ENCODE measurements at places on chromosomes 3 and 15.

DNA sequence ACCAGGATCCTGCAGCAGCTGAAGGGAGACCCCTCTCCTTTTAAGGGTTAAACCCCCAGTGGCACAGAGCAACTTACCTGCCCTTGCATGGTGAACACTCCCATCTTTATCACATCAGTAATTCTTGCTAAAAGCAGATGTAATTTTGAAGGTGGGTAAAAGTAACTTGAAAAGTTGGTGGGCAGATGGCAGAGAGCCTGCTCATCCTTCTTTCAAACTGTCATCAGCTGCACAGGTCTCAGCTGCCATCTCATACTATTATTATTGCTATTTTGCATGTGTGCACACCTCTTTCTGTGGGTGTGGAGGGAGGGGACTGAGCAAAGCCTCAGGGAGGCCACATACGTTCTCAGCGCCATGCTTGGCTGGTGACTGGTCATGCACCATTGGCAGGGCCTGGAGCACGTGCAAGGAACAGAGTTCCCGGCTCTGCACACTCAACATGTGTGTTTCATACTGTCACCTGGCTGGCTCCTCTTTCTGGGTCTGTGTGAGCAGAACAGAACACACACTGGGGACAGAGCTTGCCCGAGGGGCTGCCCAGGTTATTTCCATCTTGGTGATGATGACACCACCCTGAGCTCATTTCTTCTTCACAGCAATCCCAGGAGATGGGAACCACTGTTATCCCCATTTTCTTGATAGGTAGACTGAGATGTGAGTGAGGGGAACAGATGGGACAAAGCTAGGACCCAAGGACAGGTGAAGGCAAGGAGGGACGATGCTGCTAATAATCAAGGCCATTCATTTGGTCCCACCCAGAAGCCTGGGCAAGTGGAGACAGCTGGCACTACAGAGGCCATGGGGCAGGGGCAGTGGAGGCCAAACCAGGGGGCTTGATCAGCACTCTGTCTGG is 95.8 kb upstream of the KLF13 start:
- DNase-seq = no peak

DNA sequence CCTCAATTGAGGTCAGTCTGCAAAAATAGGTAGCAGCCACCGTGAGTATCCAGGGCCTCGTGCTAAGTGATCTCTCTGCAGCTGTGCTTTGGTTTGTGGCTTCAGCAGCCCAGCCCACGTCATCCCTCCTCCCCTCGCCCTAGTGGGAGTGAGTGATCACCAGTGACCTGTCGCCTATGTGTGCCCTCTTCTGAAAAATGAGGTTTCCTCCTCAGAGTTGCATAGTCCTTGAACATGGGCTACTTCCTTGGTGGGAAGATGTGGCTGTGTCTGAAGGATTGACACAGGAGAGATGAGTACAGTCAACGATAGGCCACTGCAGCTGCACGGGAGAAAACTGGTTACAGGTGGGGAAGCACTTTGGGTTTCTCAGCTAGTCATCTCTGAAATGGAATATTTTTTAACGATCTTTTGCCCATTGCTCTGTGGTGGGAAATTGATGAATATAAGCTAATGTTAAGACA is 144.8 kb upstream of the BHLHE40 start:
- no peak for DNase-seq

DNA sequence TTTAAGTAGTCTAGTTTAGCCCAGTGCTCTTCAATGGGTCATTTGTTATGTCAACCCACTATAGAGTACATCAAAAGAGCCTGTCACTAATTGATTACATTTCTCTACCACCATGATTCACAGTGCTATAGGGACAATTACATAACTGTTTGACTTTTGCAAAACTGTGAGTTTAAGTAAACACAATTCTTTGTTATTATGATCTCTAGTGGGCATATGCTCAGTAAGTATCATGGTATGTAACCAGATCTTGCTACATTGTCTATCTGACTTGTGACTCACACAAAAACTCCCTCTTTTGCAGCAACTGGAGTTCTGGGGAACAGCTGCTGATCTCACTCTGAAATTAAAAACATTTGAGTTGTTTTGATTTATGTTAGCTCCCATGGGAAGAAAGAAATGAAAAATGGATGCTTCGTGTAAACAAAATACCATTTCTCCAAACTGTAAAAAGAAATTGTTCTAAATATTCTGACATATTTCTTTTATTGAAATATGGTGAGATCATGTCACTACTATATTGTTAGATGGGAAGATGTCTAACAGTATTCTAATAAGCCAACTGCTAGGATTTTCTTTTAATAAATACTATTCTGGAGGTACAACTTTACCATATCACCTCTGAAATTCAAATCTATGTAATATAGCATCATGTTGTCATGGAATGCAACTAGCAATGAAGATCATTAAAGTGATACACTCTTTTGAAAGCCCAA is 470.4 kb downstream of the ROBO1 start:
- peak; percentile 95 for DNase-seq

- DNase-seq = no peak
Measured at GRCh38 chr3:26963361-26963743, 340.8 kb downstream of the LRRC3B start.

DNA sequence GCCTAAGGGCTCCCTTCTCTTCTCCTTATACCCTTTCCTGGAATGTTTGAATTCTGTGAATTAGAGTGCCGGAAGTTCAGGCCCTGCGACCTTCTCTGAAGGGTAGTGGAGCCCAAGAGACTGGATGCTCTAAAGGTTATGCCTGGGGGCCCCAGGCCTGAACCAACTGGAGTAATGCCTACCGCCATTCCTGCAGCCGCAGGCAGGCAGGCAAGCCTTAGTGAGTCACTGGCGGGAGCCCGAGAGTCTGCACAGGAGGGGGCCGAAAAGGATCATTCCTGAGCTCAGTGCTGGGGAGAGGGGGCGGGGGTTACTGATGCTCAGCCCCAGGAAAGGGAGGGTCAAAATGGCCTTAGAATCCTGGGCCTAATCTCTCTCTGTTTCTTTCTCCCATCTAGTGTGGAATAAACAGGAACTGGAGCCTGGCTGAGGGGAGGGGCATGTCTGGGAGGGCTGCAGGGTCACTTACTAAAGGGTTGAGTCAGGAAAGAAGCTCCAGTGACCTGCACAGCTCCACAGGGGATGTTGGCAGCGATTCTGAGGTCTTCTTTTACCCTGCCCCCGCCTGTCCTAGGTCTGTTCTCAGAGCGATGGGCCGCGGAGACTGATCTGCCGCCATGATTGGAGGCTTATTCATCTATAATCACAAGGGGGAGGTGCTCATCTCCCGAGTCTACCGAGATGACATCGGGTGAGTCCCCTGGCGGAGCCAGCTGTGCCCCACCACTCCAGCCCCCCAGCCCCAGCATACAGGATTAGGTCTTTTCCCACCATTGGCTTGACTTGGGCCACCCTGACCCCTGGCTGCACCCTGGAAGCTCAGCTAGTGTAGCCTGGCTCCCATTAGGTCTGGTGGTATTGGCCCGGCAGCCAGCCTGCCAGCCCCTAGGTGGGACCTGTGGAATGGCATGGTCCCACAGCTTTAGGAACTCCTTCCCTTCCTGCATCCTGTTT is 2.0 kb downstream of the AP2M1 start:
- DNase-seq = peak; percentile 91

- DNase-seq = no peak
Measured at GRCh38 chr3:67244130-67244529, 246.0 kb downstream of the KBTBD8 start.

DNA sequence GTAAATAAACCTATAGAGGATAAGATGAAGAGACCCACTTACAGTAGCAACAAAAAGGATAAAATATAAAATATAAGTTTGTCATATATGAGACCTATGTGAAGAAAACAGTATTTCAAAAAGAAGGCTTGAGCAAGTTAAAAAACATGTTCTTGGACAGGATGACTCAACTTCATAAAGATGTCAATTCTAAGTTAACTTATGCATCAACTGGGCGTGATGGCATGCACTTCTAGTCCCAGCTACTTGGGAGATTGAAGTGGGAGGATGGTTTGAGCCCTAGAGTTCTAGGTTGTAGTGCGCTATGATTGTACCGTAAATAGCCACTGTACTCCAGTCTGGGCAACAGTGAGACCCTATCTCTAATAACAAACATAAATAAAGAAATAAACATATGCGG is 59.7 kb downstream of the PDCD6IP start:
- no peak for DNase-seq

GRCh38 chr3:120566243-120566975 is 29.7 kb upstream of the NDUFB4 start:
- DNase-seq = no peak

DNA sequence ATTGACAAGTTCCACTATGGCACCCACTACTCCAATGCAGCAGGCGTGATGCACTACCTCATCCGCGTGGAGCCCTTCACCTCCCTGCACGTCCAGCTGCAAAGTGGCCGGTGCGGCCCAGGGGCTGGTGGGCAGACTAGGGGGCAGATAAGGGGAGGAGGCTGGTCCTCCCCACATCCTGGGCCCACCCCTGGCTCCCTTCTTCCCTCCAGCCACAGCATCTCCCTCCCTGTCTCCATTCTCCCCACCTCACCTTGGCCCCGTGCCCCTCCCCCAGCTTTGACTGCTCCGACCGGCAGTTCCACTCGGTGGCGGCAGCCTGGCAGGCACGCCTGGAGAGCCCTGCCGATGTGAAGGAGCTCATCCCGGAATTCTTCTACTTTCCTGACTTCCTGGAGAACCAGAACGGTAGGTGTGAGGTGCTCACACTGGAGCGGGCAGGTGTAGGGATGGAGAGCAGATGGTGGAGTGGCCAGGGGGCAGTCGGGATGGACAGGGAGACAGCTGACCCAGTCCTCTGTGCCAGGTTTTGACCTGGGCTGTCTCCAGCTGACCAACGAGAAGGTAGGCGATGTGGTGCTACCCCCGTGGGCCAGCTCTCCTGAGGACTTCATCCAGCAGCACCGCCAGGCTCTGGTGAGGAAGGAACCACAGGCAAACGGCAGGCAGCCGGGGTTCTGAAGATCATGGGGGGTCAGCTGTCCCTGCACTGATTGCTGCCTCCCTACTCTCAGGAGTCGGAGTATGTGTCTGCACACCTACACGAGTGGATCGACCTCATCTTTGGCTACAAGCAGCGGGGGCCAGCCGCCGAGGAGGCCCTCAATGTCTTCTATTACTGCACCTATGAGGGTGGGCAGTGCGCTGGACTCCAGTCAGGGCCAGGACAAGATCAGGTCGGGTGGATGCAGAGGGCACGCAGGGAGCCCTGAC is 26.0 kb downstream of the NBEAL2 start:
- no peak for DNase-seq

DNA sequence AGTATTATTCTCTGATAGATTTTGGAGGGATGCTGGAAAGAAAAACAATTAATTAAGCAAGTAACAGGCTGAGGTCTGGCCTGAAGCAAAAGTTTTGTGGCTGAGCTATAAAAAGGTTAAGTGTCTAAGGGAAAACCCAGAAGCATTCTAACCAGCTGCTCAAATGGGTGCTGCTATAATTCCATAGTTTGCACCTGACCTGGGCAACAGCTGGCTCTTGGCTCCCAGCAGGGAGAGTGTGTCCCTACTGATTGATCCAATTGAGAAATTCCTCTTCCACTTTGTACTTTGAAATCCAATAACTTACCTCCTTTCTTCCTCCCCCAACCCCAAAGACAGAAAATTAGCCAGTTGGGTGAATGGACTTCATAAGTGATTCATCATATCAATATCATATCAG is 27.7 kb upstream of the SMAD3 start:
- no peak for DNase-seq

- no peak for DNase-seq
Measured at GRCh38 chr3:171249245-171249644, 211.0 kb downstream of the TNIK start.

- DNase-seq = no peak
Measured at GRCh38 chr3:186849374-186849975, 7.0 kb downstream of the ADIPOQ start.

DNA sequence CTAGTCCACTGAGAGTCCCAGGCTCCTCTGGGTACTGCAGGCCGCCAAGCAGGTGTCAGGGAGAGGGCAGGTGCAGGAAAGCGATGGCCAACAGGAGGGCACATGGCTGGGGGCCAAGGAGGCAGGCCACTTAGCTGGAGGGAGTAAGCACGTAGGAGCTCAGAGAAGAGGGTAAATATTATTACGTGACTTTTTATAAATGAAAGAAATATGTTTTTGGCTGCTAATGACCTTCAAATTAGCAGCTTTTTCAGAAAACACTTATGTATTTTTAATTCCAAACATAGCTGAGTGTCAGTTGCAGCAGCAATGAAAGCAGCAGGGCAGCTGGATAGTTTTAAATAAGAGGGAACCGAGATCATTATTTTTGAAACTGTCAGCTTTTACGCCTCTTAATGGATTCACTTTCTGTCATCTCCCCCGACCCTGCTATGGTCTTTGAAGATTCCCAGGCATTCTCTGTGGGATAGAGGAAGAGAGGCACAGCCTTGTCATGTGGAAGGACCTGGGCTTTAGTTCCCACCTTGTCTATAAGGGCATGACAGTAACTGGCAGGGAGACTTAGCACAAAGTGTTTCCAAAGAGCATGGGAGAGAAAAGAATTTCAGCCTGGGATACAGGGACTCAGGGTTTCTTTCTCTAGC is 477.1 kb downstream of the EPHB1 start:
- no peak for DNase-seq

DNA sequence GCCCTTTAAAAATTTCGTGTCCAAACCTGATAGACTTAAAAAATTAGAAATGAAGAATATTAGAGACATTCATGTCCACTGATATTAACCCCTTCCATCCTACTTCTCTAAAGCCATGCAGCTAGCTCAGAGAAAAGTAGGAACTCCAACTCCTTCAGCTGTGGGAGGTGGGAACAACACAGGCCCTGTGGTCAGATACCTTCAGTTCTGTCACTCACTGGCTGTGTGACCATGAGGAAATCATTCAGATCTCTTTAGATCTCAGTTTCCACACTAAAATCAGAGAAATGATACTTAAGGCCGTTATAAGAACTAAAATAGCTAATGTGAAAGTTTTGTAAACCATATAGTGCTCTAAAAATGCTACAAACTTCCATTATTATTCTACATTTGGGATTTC is 209.8 kb downstream of the TNIK start:
- DNase-seq = no peak

- no peak for DNase-seq
Measured at GRCh38 chr3:119360736-119361462, 66.7 kb downstream of the ARHGAP31 start.

DNA sequence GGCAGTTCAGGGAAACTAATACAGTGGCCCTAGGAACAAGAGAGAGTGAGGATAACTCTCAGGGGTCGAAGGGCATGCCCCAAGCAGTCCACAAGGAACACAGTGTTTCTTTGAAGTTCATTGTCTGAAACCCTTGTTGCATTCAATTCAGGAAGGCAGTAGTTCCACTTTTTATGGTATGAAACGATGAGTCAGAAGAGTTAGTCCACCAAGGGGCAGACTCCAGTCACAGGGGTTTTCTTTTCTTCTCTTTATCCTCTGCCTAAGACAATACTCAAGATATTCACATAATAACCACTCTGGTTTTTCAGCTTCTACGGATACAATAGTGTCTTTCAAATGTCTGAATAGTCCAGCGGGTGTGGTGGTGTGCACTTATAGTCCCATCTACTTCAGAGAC is 23.7 kb upstream of the TICRR start:
- no peak for DNase-seq

Data from fibroblast of gingiva (primary cell).